CD8-positive, alpha-beta memory T cell (primary cell): ENCODE measurements at places on chromosomes 7 and 10. TPM values are rescaled to one million over a fixed set of nuclear protein-coding genes. Genes with fewer than 3 reads are reported as not detected.

The CPN1 gene
- not detected for total RNA-seq

The HTR7 gene
- total RNA-seq, result not detected

The SPDYE2B gene
- total RNA-seq, result not detected

The IGFBP1 gene
- total RNA-seq, result not detected

The CC2D2B gene
- total RNA-seq, result not detected

The ZNF365 gene
- 0.93 TPM for total RNA-seq

The GDF2 gene
- not detected for total RNA-seq

The DRGX gene
- not detected for total RNA-seq

The OR9A2 gene
- not detected for total RNA-seq
